ENCODE measurements at places on chromosomes 5 and 9.

- DNase-seq = no peak
Measured at GRCh38 chr5:148875205-148875875, 48.9 kb downstream of the ADRB2 start.

GRCh38 chr9:32326146-32326545 lies 58.3 kb upstream of the ACO1 start:
- no peak for DNase-seq

GRCh38 chr9:21096172-21096900 lies 18.6 kb upstream of the IFNB1 start:
- peak; percentile 36 for DNase-seq

- DNase-seq = no peak
Measured at GRCh38 chr5:142769251-142769792, 855 bp upstream of the ARHGAP26 start.

GRCh38 chr9:123354806-123355508 lies 1.0 kb upstream of the CRB2 start:
- DNase-seq = no peak

Data from GM12864 (cell line).